Stimulated activated CD4-positive, alpha-beta T cell treated with anti-CD3 and anti-CD28 coated beads, Interleukin-2, amount 100 ng/mL, for 24 hours (primary cell): ENCODE measurements at places on chromosomes 11 and 22.

- DNase-seq, result no peak
Measured at GRCh38 chr11:19089421-19089820, 27.5 kb upstream of the ZDHHC13 start.

DNA sequence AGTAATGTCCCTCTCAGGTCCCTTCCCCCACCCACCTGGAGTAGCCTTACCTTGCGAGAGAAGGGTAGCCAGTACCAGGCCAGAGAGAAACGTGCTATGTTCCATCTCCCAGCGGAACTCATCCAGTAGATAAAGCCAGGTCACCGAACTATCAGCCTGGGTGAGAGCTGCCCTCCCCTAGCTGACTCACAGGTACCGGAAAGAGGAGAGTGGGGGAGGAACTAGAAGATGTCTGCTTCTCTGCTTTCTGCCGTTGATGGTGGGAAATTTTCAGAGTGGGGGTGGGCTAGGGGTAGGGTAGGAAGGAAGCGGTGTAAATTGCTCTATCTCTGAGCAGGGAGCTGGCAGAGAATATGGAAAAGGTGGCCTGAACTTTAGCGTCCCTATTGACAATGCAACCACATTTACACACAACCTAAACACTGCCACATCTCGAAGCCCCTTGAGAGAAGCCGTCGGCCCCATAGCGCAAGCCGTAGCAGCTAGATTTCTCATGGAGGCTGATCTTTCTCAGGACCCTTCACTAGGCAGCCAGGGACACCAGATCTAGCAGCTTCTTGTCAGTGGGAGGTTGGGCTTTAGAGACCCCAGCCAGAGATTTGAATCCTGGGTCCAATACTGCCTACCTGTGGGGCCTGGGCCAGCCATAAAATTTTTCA is at the start of gene CD3D:
CD3D (minus strand) TSS at position 203 of the 659 bp plus-strand sequence; CDS start at position 105, 98 bp downstream.
- peak; percentile 65 for DNase-seq

DNA sequence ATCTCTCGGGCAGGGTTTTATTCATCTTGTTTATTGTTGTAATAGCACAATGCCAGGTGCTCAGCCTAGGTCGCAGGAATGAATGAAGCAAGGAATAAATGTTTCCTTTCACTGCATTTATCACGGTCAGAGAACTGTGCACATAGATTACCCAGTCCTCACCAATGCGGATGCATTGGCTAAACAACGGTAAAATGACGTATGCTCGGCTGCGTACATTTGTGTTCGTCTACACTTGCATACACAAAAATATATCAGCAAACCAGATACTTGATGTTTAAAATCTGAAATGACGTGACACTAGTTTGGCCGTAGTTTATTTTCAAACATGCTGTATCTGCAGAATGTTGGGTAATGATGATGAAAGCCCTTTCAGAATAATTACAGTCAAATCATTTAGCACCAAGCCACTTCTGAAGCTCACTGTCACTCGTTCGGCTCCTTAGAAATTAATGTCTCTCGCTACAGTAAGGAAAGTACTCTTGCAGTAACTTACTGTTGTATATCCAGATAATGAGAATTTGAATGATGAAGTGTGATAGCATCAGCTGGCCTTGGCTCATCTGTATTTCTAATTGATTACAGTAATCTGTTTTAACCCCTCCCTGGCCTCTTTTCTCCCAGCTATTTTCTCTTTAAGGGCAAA is 268.9 kb downstream of the LRRC4C start:
- DNase-seq, result no peak

GRCh38 chr22:36102995-36103394 is 57.6 kb downstream of the APOL3 start:
- DNase-seq, result no peak

DNA sequence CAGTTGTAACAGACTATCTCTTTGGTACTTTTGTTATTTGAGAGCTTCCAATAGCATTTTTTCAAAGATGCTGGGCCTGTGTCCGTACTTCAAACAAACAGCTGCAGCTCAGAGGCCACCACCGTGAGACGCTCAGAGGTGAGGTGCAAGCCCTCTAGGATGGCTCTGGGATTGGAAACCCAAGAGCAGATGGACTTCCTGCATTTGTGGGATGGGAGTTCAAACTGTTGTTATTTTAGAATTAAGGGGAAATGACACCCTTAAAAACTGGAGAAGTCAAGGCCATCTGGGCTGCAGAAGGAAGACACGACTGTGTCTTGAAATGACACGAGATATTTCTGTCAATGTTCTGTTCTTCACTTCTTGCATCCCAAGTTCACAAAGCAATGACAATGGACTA is 9.2 kb upstream of the IL10RA start:
- no peak for DNase-seq

- no peak for DNase-seq
Measured at GRCh38 chr11:67500484-67500821, 4.7 kb downstream of the PITPNM1 start.

DNA sequence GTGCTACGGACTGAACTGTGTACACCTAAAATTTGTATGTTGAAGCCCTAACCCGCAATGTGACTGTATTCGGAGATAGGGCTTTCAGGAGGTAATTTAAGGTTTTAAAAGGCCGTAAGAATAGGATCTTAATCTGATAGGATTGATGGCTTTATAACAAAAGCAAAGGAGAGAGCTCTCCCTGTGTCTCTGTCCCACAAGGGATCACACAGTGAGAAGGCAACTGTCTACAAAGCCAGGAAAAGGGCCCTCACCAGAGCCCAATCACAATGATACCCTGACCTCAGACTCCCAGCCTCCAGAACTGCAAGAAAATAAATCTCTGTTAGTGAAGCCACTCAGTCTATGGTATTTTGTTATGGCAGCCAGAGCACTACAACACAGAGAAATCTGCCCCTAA is 208.7 kb upstream of the ZC3H12C start:
- no peak for DNase-seq

GRCh38 chr11:81888391-81888790 is 845.3 kb downstream of the FAM181B start:
- no peak for DNase-seq

DNA sequence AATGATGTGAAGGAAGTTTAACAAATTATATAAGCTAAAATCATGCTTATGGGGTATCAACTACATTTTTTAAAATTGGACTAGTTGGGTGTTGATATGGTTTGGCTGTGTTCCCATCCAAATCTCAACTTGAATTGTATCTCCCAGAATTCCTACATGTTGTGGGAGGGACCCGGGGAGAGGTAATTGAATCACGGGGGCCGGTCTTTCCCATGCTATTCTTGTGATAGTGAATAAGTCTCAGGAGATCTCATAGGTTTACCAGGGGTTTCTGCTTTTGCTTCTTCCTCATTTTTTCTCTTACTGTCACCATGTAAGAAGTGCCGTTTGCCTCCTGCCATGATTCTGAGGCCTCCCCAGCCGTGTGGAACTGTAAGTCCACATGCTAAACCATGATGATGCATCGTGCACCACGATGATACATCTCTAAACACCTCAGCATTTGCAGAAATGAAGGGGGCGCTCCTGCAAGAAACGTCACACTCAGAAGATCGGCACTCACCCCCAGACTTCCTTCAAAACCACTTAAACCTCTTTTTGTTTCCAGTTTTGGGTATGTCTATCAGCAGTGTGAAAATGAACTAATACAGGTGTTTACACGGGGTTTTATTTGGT is 340.0 kb downstream of the SHANK2 start:
- DNase-seq, result no peak

DNA sequence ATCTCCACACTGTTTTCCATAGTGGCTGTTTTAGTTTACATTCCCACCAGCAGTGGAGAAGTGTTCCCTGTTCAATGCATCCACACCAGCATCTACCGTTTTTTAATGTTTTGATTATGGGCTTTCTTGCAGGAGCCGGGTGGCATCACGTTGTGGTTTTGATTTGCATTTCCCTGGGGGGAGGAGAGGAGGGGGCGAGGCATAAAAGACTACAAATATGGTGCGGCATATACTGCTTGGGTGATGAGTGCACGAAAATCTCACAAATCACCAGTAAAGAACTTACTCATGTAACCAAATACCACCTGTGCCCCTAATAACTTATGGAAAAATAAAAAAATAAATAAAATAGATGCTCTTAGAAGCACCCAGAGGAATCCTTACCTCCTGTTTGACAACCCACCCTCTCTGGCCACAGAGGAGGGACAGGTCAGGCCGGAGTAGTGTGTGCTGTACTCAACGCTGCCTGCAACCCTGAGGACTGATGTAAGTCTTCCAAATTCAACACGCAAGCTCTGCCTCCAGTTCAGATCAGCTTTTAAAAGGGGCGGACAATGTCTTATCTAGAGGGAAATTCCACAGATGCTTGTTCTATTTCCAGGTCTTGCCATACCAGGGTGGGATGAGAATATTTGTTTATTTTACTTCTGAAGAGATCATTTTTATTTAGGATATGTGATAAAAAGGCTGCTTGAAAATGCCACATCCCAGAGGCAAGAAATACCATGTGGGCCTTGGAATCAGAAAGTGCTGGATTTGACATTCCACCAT is 329.6 kb upstream of the B3GAT1 start:
- DNase-seq, result no peak

DNA sequence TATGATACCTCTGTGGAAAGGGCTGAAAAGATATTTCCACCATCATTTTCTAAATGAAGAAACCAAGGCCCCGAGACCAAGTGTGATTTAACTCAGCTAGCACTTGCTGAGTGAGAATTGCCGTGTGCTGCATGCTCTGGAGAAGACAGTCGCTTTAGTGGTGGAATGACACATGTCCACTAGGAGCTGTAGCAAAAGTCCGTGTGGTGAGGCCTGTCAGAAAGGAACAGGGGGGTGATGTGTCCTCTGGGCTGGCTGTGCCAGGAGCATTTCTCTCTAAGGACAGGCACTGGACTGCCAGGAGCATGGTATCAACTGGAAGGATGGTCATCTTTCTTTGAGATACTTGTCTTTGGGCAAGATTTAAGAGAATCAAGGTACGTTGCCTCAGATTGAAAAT is 72.8 kb downstream of the ATXN10 start:
- DNase-seq, result no peak

- DNase-seq, result no peak
Measured at GRCh38 chr11:20707876-20708275, 38.5 kb downstream of the NELL1 start.

DNA sequence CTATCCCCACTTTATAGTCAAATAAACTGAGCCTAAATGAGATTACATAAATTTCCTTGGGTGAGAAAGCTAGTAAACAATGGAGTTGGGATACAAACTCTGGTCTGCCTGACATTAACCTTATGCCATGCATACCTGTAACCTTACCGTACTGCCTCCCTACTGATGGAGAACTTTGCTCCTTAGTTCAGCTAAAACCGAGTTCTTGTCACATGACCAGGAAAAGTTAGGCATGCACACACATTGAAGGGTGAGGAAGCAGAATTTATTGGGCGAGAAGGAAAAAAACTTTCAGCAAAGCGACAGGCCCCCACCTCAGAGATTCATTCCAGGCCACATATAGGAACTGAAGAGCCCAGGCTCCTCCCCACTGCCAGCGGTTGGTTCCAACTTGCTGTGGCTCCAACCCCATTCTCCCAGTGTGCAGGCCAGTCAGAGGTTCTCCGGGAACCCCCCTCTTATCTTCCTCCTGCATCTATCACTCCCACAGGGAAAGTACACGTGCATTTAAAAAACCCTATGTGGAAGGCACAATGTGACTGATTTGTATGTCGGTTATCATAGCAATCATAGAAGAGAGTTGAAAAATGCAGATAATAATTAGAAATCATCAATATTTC is 3.2 kb upstream of the PIWIL4 start:
- DNase-seq, result no peak

- no peak for DNase-seq
Measured at GRCh38 chr11:45754741-45755140, 50.2 kb upstream of the SLC35C1 start.

DNA sequence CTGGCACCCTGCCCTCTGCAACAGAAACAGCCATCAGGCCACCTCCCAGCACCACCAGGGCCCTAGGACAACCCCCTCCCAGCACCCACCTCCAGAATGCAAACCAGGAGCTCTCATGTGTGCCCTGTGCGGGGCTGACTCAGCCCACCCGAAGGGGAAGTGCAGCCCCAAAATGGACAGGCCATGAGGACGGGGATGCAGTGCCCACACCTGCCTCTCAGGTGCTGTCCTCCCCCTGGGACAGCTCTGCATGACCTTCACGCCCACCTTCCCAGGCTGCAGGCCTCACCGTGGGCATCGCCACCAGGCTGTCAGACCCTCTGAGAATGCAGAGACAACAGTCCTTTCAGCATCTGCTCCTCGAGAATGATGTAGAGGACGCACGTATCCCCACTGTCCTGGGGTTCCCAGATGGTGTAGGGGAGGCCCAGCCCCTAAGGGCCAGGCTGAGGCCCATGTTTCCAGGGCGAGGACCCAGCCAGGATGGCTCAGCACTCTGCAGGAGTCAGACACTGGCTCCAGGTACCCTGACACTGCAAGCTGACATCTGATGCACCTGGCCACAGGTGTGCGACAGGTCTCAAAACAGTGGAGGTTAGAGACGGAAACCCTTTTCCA is 13.5 kb downstream of the MOB2 start:
- no peak for DNase-seq

GRCh38 chr11:118820412-118821357 is 29.7 kb upstream of the DDX6 start:
- no peak for DNase-seq

DNA sequence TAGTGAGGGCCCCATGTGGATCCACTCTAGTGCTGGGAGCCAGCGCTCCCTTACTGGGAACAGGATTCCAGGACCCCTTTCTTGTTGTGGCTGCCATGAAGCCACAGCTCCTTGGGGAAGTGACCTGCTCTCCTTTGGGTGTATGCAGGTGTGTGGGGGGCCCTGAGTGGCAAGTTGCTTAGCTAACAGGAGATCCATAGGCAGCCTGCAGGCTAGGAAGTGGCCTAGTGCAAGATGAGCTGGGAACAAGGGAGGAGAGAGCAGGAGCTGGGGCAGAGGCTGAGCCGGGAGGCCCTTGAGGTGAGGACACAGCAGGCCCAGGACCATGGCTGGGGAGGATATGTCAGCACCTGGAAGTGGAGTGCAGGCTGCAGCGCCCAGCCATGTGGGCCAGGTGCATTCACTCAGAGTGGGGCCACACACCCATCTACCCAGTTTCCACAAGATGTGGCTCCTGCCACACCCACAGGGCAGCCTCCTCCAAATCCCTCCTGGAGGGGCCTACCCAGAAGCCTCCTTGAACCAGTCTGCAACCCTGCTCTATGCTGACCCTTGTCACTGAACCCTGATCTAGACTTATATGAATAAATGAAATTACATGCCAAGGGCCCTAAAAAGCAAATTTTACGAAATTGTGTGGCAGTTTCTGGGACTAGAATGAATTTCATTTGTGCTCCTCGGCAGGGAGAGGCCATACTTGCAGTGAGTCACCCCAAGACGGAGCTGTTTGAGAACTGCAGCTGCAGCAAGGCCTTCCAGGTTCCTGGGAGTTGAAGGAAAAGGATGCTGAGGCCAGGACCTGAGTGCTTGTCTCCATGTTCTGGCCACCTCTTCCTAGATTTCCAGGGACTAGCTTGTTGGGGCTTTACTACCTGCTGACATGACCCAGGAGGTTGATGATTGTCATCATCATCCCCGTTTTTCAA is 3.2 kb downstream of the THAP7 start:
- no peak for DNase-seq

DNA sequence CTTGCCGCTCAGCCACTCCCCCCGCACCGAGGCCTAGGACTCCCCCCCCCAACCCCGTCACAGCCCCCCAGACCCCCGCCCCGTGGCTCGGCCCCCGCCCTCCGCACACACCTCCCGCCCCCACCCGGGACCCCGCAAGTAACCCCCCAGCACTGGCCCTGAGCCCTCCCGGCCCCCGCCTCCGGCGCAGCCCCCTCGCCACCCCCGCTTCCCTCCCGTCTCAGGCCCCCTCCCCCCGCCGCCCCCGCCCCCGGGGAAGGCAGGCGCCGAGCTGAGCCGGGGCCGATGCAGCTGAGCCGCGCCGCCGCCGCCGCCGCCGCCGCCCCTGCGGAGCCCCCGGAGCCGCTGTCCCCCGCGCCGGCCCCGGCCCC is 1.5 kb downstream of the SHANK3 start:
- DNase-seq, result no peak

- no peak for DNase-seq
Measured at GRCh38 chr11:95584180-95584579, 205.4 kb downstream of the FAM76B start.
